ENCODE measurements at places on chromosomes 11 and 22.

- DNase-seq: no peak
Observed at GRCh38 chr11:35335226-35335625, 84.1 kb downstream of the SLC1A2 start.

DNA sequence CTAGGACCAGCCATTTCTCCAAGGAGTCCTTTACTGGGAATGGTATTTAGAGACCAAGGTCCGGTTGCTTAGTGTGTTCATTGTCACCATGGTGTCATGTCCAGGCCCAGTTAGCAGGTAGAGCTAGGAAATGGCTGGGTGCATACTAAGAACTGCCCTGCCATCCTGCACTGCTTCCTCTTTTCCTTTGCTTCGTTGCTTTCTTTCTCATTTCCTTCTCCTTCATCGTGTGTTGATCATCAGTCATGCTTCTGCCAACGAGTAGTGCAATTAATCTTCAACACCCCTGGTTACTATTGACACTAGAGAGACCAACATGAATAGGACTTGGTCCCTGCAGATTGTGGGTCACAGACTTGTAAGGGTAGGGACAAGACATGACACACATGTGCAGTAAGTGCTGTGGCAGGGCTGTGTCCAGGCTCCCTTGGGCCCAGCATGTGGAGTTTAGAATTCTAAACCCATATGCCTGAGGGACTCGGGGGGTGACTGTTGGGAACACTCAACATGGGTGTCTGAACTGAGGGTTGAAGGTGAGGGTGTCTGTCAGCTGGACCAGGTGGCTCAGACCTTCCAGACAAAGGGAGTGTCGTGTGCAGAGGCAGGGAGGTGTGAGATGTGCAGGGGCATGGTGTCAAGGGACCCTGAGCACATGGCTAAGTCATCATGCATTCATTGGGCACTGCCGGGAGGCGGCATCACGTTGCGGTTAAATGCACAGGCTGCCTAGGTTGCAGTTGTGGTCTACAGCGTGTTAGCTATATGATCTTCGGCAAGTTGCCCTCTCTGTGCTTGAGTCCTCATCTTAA, 42.6 kb downstream of the ST14 start:
- DNase-seq: no peak

DNA sequence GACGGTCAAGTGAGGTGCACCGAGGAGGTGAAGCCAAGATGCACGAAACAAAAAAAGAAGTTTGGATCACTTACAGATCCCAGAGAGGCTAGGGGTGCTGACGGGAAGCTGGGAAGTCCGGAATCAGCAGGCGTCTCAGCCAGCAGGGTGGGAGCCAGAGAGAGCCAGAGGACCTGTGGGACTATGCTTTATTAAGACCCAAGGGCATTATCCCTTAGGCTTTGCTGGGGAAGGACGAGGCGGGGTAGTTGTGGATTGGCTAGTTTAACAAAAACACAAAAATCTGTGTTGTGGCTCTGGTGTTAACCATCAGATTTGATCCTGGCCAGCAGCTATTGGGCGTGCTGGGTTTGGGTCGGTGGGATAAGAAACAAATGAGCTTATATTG, 427.1 kb downstream of the DYNC2H1 start:
- no peak for DNase-seq

- DNase-seq: no peak
Observed at GRCh38 chr11:48110509-48110766, 106.2 kb upstream of the OR4B1 start.

DNA sequence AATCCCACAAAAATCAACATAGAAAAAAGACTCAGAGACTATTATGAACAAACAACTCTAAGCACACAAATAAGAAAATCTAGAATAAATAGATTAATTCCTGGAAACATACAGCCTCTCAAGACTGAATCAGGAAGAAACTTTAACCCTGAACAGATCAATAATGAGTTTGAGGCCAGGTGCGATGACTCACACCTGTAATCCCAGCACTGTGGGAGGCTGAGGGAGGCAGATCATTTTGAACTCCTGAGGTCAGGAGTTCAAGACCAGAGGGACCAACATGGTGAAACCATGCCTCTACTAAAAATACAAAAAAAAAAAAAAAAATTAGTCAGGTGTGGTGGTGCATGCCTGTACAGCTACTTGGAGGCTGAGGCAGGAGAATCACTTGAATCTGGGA, 499.5 kb upstream of the LUZP2 start:
- DNase-seq: no peak

DNA sequence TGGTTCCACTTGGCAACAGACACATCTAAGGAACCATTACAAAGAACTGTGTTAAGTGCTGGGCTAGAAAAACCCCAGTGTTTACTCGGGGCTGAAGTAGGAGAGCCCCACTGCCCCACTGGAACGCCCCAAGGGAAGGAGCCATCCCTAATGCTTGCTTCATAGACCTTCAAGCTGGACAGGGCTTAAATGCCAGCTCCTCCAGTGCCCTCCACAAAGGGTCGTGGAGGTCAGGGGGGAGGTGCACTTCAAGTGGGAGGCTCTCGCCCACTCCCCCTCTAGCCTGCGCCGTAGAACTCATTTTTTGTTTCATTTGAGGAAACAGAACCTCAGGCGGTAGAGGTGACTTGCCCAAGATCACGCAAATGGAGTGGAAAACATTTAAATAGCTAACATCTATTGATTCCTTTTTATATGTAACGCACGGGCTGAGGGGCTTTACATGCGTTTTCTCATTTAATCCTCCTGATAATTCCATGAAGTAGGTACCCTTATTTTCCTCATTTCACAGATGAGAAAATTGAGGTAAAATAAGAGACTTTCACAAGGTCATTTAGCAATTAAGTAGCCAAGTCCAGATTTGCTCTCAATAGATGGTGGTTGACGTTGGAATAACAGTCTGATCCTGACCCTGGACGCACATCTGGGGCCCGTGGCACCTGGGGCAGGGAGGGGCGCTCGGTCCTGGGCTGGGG, 545 bp upstream of the ZDHHC13 start:
- DNase-seq: no peak

DNA sequence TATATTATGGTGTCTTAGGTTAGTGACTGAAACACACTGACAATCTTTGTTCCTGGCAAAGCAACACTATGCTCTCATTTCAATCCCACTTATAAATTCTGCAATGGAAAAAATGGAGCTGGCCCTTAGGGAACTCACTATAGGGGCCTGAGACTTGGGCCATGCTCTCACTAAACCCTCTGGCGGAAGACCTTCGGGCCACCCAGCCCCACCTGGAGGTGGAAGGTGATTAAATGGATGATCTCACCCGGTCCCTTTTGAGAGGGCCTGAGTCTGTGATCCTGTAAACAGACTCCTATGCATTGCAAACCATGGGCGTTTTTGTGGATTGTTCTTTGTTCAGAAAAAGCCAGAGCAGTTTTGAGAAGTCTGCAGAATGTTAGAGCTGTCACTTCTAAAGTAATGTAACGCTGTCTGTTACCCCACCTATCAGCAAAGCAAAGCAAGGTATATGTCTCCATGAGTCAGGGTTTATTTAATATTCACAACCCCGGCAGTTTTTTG, 17.0 kb upstream of the CDON start:
- DNase-seq: no peak

DNA sequence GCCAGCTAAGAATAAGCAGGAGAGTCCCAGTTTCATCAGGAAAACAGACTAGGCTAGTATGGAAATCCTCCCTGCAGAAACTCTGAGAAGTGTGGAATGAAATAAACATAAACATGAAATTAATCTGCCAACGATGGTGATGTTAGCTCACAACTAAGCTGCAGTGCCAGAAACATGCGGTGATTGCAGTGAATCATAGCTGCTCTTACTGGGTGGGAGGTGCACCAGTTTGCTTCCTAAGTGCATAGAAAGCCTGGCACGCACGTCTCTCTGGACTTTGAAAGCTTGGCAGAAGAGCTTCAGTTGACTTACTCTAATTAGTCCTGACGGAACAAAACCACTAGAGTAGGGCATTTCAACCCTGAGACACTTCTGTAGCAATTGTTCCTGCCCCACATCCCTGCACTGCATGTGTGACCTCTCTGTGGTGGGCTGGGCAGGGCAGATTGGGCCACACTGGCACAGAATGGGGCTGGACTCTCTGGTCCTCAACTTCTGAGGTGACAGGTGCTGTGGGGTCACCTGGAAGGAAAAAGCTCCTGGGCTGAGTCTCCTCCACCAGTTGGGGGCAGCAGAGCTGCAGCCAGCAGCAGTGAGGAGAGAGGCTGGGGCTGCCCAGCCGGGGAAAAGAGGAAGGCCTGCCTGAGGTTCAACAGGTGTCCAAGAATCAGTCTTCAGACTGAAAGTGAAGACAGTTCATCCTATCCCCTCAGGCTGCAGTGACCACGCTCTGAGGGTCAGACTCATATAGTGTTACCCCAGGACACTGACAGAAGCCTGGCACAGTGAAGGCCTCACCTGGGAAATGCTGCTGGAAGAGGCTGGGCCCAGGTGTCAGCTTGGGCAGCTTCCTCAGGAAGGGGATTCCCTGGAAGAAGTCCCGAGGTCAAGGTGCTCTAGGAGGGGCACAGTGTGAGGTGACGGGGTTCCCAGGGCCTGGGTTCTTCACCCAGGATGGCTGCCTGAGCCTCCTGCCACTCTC, 40.5 kb downstream of the GGTLC2 start:
- DNase-seq: peak; percentile 79

DNA sequence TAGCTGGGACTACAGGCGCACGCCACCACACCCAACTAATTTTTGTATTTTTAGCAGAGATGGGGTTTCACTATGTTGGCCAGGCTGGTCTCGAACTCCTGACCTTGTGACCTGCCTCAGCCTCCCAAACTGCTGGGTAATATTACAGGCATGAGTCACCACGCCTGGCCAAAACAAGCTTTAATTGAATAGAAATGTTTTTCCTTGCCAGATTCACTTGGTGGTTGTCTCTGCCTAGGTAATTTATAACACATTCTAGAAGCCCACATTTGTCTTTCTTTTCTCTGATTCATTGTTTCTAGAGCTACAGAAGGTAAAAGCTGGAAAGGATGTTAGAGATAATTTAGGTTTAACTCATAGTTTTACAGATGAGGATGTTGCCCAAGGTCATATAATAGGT, 41.3 kb downstream of the CECR2 start:
- no peak for DNase-seq

GRCh38 chr11:93225662-93226061, 27.9 kb upstream of the SLC36A4 start:
- no peak for DNase-seq

- DNase-seq: no peak
Observed at GRCh38 chr11:126053415-126054286, 9.0 kb downstream of the CDON start.

- DNase-seq: no peak
Observed at GRCh38 chr11:130512662-130513061, 64.2 kb downstream of the ADAMTS15 start.

DNA sequence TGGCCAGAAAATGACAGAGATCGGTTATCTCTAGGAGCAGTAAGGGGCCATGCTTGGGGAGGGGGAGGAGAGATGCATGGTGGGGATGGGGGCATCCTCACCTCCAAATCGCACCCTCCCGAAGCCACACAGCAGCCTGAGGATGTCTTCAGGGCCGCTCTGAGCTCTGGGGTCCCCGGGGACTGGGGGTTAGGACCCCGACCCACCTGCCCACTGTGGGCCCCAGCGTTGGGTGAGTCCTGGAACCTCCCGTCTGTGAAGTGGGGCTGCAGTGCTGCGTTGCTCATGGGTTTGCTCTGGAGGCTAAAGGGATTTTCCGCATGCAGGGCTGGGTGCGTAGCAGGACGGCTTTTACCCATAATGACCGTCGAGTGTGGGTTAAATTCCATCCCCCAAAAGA, 1046.3 kb downstream of the BRD1 start:
- DNase-seq: no peak

DNA sequence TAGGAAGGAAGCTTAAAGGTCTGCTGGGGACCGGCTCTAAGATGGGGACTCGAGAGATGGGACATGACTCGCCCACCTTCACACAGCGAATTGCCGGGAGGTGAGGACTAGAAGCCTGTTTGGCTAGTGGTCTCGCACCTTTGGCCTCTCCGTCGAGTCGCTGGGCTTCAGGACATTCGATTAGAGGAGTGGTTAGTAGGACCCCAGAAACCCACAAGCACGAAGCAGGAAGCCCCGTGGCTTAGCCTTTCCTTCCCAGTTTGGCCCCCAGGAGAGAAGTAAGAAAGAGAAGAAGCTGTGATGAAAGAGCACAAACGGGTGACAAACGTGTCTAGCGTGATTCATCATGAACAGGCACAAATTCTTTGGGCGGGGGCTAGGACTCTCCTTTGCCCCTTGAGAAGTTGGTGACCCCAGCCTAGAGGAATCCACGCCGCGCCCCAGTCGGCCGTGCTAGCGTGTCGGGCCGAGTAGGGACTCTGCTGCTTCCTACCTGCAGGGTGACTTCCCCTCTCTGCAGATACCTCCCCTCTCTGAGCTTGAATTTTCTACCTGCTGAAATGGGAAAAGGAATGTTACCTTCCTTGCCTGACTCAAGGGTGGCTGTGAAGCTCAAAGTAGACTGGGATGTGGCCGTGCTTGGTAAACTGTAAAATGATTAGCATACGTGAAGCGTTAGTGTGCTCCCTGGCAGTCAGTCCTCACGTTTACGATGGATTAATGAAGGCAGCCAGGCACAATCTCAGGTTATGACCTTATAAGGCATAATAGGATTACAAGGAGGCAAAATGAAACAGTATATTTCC, 1.1 kb upstream of the ADM start:
- DNase-seq: no peak

GRCh38 chr11:8258289-8258688, 5.4 kb downstream of the LMO1 start:
- no peak for DNase-seq

DNA sequence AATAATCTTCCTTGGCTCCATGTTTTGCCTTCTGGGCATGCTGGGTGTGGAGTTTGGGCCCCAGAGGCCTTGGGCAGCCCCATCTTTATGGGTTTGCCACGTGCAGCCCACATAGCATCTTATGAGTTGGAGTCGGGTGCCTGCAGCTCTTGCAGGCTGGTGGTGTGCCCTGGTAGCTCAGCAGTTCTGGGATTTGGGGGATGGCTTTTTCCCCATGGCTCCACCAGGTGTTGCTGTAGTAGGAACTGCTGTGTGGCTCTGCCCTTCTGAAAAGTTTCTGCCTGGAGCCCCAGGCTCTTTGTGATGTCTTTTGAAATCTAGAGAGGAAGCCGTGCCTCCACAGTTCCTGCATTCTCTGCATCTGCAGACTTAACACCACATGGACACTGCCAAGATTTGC, 16.8 kb downstream of the EED start:
- no peak for DNase-seq

DNA sequence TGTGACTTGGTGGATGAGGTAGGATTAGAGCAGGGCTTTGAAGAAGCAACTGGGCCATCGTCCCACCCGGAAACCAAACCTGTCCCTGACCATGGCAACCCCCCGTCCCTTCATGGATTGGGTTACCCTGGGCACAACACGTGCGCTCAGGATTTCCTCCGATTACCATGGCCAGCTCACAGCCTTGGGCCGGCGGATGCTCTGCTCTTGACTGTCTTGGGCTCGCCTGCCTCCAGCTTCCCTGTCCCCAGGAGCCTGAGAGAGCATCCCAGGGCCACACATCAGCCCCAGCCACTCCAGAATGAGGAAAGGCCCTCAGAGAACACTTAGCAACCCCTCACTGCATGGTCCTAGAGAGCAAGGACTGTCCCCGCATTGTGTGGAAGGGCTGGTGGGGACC, 22.8 kb downstream of the MYO7A start:
- DNase-seq: no peak

Data from AG09319 (cell line).